ENCODE measurements at places on chromosomes 5 and 9. TPM values are rescaled to one million over a fixed set of nuclear protein-coding genes. Genes with fewer than 3 reads are reported as not detected.
A peak's percentile ranks its signal among the peaks of the same experiment; 100 is the strongest.

DNA sequence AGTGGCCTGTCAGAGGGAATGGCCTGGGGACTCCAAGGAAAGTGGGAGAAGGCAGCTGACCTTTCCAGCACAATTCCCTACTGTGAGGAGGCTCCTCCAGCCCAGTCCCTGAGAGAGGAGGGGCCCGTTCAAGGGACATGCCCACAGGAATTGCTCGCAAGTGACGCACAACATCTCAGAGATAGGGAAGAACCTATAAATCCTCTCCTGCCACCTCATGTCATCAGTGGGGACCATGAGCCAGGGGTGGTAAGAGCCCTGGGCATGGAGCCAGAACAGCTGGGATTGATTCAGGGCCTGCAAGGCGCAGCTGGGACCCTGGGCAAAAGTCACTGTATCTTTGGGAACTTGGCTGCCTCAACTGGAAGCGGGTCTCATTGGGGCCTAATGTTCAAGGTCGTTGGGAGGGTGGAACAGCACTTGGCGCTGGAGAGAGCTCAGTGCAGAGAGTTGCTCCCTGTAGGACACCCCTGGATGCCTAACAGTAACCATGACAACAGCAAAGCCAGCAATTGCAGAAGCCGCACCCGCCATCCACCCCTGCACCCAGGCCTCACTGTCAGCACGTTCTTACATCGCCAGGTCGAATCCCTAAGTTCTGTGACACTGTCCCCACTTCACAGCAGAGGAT is 41.3 kb upstream of the ORM1 start:
- DNase-seq: no peak

The FOXD4L6 gene
- 0.69 TPM for total RNA-seq

- no peak for DNase-seq
Measured at GRCh38 chr9:124969401-124969800, 28.5 kb upstream of the GOLGA1 start.

- DNase-seq: no peak
Measured at GRCh38 chr5:127353327-127353726, 62.7 kb downstream of the MEGF10 start.

GRCh38 chr5:10467281-10468198 is 25.9 kb downstream of the ROPN1L start:
- DNase-seq: peak; percentile 51

The PDE8B gene
- total RNA-seq: not detected

GRCh38 chr5:42397267-42397666 is 26.0 kb upstream of the GHR start:
- no peak for DNase-seq

DNA sequence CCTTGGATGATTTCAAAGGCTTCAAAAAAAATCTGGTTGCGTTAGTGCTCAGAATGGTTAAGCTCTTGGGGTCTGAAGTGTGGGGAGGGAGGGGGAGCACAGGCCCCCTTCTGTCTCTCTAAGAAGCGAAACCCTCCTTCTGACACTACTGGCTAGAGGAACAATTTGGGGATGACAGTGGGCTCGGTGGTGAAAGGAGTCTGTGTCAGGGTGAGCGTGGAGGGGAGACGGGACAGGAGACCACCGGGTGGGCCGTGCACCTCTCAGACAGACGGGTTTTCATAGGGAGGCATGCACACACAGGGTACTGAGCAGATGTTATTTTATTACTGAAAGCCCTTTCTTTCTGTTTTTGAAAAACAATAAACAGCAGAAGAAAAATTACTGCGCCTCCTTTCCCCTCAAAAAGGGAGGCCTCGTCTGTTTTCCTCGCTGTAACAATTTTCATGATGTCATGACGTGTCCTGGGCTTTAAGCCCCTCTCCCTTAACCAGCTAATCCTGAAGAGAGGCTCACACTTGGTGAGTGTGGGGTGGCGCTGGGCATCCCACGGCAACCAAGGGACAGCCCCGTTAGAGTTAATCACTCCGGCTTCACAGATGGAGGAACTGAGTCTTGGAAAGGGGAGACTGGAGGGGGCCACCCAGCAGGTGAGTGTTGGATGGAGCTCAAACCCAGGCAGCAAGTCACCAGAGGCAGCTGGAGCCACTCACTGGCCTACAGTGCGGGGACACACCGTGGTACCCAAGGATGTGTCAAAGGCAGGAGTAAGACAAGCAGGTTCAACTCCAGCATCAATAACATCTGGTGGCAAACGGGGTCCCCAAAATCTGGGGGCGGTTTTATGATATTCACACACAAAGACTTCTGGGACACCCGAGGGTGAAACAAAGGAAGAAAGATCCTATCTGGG is 53.4 kb downstream of the PTCH1 start:
- DNase-seq: no peak

DNA sequence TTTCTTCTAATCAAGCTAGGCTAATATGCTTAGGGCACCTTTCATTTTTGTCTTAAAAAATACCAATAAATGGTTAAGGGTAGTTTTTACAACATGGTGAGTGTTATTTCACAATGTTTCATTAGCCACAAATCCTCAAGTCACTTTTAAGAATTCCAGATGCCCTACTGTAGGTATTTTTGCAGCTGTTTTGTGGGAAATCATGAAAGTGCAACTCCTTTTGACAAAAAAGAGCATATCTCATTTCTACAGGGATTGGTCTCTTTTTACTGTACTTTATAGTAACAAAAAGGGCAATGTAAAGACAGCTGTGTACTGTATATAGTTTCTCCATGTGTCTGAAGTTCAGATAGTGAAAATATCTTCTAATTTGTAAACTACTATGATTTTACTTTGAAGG is 28.3 kb upstream of the GAS1 start:
- DNase-seq: no peak

The PCDHGB3 gene
- 0.56 TPM for total RNA-seq

- no peak for DNase-seq
Measured at GRCh38 chr5:179227229-179227579, 118.1 kb downstream of the ADAMTS2 start.

The PHYHD1 gene
- 2.0 TPM for total RNA-seq

DNA sequence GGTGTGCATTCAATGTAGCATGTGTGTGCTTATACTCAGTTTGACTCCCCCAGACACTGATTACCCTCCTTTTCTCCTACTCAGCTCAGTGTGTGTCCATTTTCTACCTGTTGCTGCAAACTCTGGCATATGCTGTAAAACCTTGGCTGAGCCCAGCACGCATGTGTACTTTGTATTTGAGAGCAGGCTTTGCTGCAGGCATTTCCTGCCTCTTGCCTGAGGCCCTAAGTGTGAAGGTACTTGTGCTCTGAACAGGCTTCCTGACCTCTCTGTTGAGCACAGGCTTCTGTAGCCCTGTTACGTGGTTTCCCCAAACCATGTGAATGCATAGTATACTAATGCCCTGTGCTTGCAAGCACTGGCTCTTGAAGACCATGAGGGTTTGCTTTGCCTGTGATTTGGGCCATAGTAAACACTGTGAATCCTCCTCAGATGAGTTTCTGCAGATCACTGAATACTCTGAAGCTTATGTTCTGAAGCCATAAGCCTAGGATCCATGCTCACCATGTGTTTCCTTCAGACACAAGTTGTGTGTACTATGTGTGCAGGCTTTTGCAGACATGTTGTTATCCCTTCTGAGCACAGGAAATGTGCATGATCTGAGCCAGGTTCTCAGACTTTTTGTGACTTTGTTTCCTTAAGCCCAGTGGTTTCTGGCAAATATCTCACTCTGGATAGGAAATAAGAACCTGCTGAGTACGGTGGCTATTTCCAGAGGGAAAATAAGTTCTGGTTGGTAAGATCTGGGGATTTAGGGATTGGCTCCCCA is 124.9 kb upstream of the RUSC2 start:
- no peak for DNase-seq

The CTNND2 gene
- not detected for total RNA-seq

The CCNH gene
- 51.5 TPM for total RNA-seq

DNA sequence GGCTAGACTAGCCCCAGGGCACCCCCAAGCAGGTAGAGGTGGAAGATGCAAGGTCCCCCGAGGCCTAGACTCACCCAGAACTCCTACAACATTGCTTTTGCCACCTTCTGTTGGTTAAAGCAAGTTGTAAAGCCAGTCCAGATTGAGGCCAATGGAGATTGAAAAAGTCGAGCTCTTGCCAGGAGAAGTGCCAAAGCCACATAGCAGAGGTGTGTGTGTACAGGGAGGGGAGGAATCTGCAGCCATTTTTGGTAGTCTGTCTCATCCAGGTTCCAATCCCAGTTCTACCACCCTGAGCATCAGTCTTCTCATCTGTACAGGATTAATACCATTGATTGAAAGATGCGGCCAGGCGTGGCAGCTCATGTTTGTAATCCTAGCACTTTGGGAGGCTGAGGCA is 12.3 kb upstream of the URM1 start:
- no peak for DNase-seq

The ITK gene
- not detected for total RNA-seq

GRCh38 chr5:161399996-161400562 is 146.4 kb downstream of the GABRB2 start:
- DNase-seq: no peak

The RORB gene
- total RNA-seq: not detected

DNA sequence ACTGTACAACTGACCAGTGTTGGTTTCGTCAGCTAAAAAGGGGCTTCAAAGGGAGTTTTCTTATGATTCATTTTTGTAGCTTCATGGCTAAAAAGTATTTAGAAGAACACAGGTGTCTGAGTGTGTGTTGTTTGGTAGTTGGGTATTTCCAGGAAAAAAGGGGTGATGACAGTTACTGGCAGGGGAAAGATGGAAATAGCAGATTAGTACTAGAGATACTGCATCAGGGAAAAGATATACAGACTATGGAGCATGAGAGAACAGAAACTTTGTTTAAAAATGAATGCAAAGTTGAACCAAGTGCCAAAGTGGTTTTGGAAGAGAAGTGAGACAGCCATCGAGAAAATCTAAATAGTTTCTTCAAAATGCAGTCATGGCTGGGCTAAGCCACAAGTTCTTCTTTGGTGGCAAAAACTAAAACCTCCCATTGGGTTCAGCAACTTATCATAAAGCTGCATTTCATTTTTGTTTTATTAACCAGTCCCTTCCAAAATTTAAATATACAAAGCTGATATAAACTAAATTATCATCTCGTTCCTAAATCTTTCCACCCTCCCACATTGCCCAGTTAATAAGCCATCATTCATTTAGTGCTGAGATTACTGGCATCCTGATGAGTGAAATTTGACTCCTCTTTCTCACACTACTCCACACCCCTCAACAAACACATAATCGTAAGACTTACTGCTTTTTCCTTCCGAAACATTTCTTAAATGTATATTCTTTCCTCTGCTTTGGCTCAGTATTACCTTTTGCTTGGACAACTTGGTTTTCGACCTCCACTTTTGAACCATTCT is 33.5 kb downstream of the ELL2 start:
- no peak for DNase-seq

DNA sequence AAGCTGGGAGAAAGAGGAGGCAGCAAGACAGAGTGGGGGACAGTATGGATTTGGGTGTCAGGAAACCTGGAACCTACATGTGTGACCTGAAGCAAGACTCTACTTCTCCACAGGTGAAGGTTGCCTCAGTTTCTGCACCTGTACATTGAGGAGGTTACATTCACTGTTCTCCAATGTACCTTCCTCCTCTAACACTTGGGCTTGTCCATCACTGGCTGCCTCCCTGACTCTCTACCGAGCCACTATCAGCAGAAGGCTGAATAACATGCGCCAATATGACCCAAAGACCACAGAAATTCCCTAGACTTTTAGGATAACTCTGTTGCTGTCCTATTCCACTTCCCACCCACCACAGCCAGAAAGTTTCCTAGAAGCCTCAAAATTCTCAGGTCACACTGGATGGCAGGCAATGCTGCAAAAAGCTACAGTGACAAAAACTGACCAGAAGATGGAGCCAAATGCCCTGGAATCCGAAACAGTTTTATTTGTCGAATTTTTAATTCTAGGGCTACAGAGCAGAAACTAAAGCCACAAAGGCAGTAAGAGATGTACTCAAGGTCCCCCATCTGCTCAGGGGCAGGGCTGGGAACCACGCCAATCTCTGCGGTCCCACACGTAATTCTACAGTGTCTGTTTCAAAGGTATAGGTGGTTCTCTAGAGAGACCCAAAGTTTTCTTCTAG is 64.4 kb downstream of the FAM114A2 start:
- peak; percentile 68 for DNase-seq

- no peak for DNase-seq
Measured at GRCh38 chr9:77547106-77547730, 100.9 kb downstream of the GNA14 start.

DNA sequence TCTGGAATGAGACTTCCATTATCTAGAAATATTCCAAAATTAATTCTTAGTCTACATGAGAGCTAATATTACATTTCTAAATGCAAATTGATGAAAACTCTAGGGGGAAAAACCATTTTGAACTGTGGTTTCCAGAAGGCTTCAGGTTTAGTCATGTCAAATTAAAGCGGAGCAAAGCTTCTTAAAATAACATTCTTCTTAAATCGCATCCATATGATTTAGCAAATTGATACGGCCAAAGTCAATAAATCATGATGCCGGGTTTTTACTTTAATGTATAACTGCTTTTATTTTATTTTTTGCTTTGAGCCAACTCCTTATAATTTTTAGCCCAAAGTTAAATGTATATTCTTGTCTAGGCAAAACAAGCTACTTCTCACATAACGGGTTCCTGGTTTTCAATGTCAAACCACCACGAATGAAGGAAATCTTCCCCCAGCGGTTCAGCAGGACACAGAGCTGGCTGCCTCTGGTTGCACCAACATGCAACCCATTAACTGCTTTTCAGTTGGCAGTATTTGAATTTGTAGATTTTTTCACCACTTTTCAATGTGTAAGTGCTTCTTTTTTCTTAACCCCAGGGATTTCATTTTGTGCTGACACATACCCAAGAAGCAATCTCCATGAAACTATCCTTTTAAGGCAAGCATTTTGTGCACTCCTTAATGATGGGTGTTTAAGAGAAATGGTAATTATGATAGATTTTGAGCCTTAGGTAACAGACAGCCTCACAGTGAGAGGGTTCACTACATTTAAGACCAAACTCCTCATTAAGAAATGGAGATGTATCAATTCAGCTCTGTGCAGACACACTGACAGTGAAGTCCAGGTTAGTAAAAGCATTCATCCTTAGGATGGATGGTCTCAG is 35.5 kb downstream of the EFNA5 start:
- DNase-seq: no peak

The DMRTA1 gene
- 0.77 TPM for total RNA-seq

The C9orf43 gene
- total RNA-seq: 1.1 TPM

GRCh38 chr5:177479774-177480173 is 6.3 kb upstream of the DBN1 start:
- no peak for DNase-seq

- peak; percentile 49 for DNase-seq
Measured at GRCh38 chr9:116381350-116381749, 227.8 kb downstream of the PAPPA start.

The BAAT gene
- 0.14 TPM for total RNA-seq

Measured in MCF 10A (cell line).